ENCODE measurements at places on chromosomes 3 and 15.

DNA sequence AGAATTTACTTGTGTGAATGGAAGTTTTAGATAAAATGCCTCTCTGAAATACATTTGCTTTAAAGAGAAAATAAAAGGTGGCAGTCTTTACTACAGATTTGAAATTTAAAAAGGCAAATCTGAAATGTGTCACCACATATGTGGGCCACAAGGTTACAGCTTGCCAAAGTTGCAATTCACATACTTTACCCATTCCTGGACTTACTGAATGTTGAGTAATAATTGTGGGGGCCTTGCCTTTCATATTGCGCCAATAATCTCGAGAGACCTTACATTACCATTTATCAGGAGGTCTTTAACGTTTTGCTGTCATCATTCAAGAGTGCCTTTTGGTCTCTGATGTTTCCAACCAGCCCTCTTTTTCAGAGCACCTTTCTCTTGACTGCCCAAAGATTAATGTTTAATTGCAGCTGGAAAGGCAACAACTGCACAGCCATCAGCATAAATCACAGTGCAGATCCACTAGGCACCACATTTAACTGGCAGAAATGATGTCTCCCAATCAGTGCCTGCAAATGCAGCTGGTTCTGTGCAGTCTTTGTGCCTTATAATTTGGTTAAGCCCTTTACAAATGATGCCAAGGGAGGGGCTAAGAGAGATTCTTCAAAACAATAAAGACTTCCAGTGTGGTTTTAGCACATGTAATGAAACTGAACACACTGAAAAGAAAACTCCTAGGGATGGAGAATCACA is 206.8 kb downstream of the MAGI1 start:
- no peak for DNase-seq

DNA sequence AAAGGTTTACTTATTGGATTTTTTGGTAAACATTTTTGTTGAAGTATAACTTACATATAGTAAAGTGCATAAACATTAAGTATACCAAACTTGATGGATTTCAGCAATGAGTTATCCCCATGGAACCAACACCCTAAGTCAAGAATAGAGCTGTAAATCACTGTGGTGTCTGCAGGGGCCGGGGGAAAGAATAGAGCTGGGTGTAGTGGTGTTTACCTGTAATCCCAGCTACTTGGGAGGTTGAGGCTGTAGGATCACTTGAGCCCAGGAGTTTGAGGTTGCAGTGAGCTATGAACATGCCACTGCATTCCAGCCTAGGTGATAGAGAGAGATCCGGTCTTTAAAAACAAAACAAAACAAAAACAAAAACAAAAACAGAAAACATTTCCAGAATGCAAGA is 13.3 kb upstream of the FEM1B start:
- DNase-seq = no peak

- DNase-seq = no peak
These were observed 141.9 kb upstream of the CCDC54 start for GRCh38 chr3:107235193-107235927.

- no peak for DNase-seq
These were observed 127.7 kb downstream of the ISL2 start for GRCh38 chr15:76464247-76464646.

DNA sequence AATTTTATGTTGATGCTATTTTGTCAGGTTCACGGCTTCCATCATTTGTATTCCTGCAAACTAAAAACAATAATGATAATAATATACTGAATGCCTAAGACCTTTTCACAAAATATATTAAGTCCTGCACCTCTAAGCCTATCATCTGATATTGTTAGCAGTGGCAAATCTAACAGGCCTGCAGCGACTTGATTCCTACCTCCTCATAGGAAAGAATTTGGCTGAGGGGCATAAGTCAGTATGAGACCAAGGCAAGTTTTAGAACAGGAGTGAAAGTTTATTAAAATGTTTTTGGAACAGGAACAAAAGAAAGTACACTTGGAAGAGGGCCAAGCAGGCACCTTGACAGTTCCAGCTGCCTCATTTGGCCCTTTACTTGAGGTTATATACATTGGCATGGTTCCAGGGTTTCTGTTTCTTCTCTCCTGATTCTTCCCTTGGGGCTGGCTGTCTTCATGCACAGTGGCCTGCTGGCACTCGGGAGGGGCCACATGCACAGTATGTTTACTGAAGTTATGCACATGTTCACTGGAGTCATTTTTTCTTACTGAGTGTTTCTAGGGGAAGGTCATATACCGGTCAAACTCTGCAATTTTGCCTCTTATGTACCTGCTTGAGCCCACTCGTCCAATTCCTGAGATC is 418.1 kb downstream of the EPHA6 start:
- DNase-seq = no peak

- no peak for DNase-seq
These were observed 146.9 kb upstream of the SEMA6D start for GRCh38 chr15:47570451-47570850.

- DNase-seq = no peak
These were observed 12.4 kb downstream of the ITGA11 start for GRCh38 chr15:68419301-68420175.

DNA sequence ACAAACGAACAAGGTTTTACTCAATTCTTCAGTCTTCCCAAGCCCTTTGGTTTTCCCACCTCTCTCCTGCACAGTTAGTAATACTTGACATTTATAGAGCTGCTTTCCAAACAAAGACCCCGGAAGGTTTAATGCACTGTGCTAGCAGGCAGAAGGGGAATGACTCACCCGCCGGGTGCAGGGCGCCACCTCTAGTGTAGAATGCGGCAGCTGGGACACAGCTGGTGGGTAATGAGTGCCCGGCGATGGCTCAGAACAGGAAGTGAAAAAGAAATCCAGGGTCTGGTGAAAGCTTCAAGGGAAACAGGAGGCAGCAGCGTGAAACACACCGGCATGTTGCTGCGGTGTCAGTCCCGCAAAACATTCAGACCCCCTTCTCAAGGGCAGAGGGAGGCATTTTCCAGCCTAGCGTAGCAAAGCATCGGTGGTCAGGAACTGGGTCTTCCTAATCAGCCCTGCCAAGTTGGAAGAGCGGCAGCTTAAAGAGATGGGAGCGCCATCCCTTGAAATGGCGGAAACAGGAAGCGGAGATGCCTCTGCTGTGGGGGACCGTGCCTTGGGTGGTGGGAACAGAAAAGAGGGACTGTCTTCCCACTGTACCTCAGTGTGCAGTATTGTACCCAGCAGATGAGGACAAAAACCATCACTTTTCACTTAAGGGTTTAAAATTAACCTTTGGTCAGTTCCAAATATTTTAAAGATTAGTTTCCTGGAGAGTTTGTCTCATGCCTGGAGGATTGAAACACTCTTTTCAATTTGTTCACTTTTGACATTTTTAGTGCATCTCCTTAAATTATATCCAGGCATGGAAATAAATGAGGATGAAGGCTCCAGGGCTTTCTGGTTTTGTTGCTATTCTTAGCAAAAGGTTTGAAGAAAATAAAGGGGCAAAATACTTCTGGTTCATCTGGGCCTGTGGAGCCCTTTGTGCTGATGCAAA is 160.7 kb upstream of the MCTP2 start:
- DNase-seq = no peak

- no peak for DNase-seq
These were observed 349.2 kb upstream of the MCTP2 start for GRCh38 chr15:93882141-93882540.

GRCh38 chr3:107209302-107209990 is 167.8 kb upstream of the CCDC54 start:
- DNase-seq = no peak

GRCh38 chr15:95127356-95127755 is 896.0 kb downstream of the MCTP2 start:
- no peak for DNase-seq

- DNase-seq = no peak
These were observed 309.3 kb downstream of the SV2B start for GRCh38 chr15:91409387-91409786.

GRCh38 chr15:85071504-85071903 is 89.8 kb downstream of the PDE8A start:
- no peak for DNase-seq

All from stimulated activated CD4-positive, alpha-beta T cell treated with anti-CD3 and anti-CD28 coated beads, TNF-alpha, amount 100 ng/mL, for 4 hours (primary cell).